Fibroblast of the aortic adventitia (primary cell): ENCODE measurements at places on chromosomes 2 and 18.
A peak's percentile ranks its signal among the peaks of the same experiment; 100 is the strongest.

GRCh38 chr2:191148281-191148680 lies 2.5 kb downstream of the STAT4 start:
- DNase-seq = no peak

DNA sequence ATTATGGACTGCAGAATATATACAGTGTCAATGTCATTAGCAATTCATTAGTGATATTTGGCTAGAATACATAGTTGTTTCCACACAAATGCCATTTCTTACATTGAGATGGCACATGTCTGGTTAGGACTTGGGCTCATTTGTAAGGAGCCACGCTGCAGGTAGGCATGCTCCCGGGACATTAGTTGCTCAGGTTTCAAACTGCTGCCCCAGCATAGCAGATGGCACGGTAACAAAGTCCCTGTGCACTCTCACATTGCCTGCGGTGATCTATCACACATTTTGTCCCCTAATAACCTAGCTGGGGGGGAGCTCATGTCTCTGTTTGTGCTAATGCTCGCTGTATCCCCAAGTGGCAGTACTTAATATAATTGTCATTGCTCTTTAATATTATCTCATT lies 185.1 kb downstream of the NEDD4L start:
- DNase-seq = no peak

DNA sequence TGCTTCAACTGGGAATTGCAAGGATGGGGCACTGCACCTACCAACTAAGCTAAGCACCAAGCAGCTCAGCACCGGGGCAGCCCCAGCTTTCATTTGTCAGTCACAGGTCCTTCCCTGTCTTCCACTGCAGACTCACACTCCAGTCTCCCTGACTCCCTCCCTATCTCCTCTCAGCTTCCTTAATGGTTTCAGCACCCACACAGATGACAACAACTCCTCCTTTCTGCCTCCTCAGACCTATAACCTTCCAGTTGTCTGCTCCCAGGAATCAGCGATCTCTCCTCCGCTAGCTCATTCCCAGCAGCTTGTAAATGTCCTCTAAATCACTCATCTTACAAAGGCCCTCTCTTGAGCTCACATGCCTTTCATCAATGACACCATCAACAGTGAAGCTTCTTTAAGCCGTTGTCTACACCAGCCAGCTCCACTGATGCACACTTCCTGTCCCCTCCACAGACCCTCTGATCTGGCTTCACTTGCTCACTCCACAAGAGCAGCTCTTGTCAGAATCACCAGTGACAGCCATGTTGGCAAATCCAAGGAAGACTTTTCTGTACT lies 32.1 kb downstream of the CLASP1 start:
- no peak for DNase-seq

- DNase-seq = peak; percentile 68
Observed at GRCh38 chr2:120231974-120232635, 8.9 kb upstream of the TMEM185B start.

DNA sequence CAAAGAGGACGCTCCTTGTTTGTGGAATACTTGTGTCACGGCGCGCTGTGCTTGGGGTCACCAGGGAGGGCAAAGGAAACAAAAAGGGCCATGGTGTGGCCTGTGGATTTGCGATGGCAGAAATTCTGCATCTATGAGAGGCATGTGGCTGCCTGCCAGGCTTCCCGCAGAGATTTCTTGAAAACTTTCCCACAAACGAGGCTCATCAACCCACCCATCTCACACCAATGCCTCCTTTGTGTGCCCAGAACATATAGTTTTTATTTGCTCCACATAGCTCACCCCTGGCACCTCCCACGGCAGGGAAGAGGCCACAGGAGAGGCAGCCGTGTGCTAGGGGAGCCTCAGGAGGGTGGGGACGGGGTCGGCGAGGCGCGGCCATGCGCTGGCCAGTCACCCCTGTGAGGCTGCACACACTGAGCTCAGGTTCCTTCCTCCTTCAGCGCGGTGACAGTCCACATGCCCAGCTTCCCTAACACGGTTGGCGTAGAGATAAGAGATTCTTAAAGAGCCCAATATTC lies 100.3 kb downstream of the MBP start:
- no peak for DNase-seq

- no peak for DNase-seq
Observed at GRCh38 chr2:84879584-84880394, 1.1 kb downstream of the TRABD2A start.

DNA sequence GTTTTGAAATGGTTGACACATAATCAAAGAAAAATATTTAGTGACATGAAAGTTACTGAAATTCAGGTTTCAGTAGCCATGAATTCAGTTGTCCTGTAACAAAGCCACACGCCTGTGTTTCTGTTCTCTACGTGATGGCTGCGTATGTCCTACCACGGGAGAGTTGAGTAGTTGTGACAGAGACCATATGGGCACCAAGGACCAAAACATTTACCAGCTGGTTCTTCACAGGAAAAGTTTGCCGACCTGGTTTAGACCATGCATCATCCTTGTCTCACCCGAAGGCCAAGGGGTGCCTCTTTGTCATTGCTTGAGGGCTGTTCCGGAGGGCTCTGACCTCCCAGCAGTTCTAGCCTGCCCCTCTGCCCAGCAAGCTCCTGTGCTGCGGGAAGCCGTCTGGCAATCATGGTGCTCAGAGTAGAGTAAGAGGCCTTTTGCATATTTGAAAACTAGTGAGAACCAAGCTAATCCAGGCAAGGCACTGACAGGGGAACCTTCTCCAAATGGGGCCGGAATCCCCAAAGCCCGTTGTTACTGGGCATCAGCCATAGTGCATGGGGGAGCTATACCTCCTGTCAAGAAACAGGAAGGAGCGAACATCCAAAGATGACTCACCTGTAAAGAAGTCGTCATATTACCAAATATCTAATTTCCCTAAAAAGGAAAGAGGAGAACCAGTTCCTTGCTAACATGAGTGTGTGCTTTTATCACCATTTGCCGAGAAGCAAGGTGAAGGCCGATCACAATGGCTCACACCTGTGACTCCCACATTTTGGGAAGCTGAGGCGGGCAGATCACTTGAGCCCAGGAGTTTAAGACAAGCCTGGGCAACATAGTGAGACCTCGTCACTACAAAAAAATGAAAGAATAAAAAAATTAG lies 92.6 kb upstream of the RAB12 start:
- DNase-seq = no peak

DNA sequence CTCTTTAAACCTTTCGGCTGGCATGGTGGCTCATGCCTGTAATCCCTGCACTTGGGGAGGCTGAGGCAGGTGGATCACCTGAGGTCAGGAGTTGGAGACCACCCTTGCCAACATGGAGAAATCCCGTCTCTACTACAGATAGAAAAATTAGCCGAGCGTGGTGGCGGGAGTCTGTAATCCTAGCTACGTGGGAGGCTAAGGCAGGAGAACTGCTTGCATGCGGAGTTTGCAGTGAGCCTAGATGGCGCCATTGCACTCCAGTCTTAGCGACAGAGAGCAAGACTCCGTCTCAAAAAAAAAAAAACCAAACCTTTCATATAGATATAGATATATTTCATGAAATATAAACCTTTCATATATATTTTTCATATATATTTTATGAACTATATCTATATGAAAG lies 864.7 kb downstream of the TRIB2 start:
- DNase-seq = no peak

- no peak for DNase-seq
Observed at GRCh38 chr2:122528958-122529705, 773.7 kb downstream of the TSN start.

DNA sequence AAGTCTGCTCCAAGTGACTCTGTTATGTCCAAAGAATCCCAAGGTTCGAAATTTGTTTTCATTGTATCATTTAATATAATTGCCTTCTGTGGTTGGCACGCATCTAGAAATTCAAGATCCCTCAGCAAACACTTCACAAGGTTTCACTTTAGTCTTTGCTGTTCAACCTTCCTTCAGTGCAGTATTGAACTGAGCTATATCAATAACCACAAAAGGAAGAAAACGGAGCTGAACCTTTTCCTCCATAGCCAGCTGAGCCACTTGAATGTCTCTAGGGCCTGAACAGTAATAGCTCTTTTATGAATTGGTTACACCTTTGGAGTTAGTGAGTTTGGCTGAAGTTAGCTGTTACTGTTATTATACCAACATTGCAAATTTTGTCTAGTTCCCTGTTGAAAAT lies 357.7 kb upstream of the HNRNPA3 start:
- DNase-seq = no peak
